Fibroblast of skin of left biceps (primary cell): ENCODE measurements at places on chromosomes 1 and 21.

DNA sequence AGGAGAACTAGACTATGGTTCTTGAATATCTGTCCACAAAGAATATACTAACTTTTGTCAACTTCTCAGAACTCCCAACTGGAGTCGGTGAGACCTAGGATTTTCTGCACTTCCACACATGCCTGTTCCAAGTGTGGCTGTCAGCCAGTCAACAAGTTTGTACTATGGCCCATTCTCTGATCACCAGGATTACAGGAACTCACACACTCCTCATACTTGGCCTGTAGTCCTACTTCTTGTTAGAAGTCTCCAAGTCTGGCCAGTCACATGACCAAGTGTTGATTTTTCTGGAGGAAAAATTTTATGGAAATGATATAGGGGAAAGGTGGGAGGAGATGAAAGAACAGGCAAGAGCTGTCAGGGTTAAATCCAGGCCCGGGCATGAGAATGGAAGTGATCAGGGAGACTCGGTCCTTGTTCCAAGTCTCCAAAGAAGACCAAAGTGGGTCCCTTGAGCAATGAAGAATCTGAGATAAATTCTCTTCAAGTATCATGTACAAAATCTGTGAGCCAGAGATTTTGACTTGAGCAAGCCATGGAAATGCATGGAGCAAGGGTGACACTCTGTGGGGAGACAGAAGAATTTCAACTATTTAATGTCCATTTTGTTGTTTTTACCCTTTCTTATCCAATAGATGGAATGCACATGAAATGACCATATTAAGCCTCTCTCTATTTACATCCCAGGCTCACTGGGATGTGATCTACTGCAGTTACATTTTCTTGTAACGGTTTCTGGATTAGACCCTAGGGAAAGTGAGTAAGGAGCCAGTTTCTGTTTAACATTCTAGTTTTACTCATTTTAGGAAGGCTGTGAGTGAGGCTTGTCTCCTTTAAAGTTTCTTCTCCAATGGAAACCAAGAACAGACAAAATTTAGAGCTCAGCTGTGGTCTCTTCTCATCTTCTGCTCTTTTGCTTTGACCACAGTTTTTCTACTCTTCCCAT lies 320.9 kb downstream of the ASTN1 start:
- DNase-seq: peak; percentile 22

- no peak for DNase-seq
Observed at GRCh38 chr1:229252228-229252984, 18.5 kb upstream of the RAB4A start.

DNA sequence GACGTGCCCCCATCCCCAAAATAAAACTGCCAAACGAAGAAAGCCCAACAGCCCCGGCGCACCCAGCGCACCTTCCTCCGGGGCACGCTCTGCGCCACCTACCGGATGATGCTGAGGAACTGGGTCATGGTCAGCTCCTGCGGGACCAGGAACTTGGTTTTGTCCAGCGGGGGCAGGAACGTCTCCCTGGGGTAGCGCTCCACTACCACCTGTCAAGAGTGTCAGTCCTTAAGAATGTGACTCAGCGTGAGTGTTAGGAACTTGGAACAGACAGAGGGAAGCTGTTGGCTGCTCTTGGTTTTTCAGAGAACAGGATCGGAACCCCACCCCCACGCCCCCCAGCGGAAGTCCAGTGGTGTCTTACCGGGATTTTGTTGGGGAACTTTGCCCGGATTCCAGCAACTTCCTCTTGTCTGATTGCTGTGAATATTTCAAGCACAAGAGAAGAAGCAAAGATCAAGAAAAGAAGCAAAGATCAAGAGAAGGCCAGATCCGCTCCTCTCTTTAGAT lies 431 bp downstream of the MAP1LC3C start:
- peak; percentile 53 for DNase-seq

- DNase-seq: peak; percentile 48
Observed at GRCh38 chr1:74858136-74858535, 125.2 kb downstream of the TYW3 start.

DNA sequence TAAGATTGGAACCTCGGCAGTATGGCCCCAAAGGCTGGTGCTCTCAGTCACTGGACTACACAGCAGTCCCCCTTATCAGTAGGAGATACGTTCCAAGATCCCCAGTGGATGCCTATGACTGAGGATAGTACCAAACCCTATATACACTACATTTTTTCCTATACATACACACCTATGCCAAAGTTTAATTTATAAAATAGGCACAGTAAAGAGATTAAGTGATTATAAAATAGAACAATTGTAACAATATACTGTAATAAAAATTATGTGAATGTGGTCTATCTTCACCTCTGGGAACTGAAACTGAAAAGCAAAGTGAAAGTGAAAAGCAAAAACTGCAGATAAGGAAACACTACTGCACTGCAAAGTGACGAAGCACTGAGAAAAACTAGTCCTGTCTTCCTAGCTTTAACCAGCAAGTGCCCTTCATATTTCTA lies 96.8 kb downstream of the INTS7 start:
- DNase-seq: no peak

- DNase-seq: no peak
Observed at GRCh38 chr1:27481994-27482620, 7.9 kb downstream of the WASF2 start.

DNA sequence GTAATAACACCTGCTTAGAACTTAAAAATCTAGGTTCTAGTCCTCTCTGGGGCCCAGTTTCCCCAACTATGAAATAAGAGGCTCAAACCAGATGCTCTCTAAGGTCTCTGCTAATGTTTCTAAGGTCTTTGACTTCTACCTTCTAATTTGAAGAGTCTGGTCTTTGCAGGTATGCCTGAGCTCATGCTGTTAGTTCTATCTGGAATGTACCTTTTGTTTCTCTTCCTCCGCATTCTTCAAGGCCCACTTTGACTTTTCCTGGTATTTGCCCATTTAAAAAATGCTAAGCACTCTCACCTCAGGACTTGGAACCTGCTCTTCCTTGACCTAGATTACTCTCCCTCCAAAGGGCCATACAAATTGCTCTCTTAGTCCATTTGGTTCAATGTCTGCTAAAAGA lies 13.5 kb downstream of the SLC35D1 start:
- DNase-seq: no peak

DNA sequence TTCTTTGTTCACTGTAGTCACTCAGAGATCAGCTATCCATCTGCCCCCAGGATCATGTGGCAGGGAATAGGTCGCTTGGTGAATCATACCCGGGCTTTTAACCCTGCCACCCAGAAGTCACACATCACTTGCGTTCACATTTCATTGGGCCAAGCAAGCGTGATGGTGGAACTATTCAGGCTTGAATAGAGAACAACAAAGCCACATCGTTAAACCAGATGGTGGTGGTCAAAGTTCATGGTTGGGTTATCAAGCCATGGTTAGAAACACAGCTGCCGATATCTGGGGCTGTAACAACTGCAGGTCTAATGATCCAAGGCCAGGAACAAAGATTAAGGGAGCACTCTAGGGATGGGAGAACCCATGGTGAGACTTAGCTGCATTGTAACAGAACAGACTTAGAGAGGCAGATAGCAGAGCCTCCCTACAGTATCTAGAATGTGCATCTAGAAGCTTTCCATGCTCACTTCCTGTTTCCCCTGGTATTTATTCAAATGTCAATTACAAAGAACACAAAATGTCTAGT lies 40.0 kb upstream of the PTPRC start:
- no peak for DNase-seq

DNA sequence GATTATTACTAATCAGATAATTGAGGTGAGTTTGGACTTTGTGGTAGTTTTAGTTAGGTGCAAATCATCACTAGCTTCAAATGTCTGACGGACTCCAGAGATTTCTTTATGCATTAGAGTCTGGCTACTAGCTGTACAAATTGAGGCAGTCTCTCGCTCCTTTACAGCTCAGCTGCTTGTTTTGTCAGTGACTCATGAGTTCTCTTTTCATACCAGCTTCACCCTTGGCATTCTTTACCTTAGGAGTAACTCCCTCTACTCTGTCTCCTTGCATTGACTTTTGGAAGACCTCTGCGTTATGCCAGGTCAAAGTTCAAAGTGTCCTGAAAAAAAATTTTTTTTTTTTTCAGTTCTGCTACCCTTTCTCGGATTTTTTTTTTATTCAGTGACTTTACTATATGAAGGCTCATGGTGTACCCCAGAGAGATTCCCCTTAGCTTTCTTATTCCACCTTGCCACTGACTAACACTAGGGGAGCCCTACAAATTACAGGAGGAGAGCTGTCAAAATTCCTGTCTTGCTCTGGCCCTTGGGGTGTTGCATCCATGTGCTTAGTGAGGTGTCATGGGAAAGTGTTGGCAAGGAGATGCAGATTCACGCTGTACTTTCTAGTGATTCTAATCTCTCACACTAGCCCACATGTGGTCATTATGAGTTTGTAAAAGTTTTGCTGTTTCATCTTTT lies 576.6 kb downstream of the ADGRL2 start:
- no peak for DNase-seq

- peak; percentile 80 for DNase-seq
Observed at GRCh38 chr1:112957133-112957812, 1.3 kb upstream of the SLC16A1 start.

GRCh38 chr1:6831366-6831765 lies 46.1 kb downstream of the CAMTA1 start:
- no peak for DNase-seq

DNA sequence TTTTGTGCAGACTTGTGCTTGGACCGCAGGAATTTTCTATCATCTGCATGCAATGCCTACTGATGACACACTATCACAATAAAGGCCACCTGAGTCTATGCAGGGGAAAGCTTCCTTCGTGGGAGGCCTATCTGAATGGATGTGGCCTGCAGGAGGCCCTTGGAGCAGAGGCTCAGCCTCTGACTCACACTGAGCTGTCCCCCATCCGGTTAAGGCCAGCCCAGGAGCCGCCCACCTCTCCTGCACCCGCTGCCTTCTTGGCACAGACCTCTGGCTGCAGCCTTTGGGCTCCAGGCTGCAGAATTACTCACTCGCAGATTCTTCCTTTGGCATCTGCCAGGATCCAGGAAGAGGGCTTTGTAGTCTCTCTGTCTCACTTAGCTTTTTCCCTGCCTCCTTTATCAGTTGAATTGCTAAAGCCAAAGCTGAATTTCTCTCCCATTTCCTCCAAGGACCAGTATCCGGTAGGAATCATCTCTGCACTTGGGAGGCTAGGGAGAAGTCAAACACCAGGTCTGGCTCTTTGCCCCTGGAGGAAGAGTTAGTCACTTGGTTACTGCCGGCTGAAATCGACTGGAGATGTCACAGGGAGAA lies 65.1 kb upstream of the JUN start:
- DNase-seq: peak; percentile 94

GRCh38 chr1:109503935-109504334 lies 5.6 kb downstream of the AMIGO1 start:
- no peak for DNase-seq

DNA sequence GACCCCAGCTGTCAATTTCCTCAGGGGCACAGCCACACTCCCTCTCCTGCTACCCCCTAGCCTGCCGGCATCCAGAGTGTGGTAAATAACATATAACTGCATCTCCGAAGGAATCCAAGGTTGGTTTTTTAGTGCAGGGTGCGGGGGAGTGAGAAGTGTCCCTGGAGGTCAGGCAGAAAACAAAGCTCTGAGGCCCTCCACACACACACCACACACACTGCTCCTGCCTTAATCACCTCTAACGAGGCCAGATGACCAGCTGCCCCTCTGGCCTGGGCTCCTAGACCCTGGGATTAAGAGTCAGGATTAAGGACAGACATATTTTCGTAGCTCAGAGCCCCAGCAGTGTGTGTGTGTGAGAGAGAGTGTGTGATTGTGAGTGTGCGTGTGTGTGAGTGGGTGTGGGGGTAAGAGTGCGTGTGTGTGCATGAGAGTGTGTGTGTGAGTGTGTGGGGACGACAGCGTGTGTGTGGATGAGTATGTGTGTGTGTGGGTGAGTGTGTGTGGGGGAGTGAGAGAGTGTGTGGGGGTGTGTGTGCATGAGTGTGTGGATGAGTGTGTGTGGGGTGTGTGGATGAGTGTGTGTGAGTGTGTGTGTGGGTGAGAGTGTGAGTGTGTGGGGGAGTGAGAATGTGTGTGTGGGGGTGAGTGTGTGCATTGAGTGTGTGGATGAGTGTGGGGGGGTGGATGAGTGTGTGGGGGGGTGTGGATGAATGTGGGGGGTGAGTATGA lies 14.6 kb downstream of the SDC3 start:
- no peak for DNase-seq

DNA sequence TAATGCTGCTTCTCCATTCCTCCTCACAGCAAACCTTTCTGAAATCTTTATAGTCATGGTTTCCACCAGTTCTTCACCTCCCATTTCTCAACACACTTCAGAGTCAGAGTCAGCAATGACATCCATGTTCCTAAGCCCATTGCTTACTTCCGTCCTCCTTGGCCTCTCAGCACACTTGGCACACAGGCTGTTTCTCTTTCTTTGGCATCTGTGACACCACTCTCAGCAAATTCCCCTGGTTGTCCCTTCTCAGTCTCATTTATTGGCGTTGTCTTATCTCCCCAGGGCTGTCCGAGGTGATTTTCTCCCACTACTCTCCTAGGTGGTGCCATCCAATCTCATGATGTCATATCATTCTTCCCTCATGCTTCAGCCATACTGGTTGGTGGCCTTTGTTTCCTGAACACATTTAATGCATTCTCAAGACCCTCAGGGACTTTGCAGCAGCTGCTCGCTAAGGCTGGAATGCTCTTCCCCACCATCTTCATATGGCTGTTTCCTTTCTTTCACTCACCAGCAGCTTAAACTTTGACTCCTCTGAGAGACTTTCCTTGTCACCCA lies 3.3 kb upstream of the LGALS8 start:
- no peak for DNase-seq

DNA sequence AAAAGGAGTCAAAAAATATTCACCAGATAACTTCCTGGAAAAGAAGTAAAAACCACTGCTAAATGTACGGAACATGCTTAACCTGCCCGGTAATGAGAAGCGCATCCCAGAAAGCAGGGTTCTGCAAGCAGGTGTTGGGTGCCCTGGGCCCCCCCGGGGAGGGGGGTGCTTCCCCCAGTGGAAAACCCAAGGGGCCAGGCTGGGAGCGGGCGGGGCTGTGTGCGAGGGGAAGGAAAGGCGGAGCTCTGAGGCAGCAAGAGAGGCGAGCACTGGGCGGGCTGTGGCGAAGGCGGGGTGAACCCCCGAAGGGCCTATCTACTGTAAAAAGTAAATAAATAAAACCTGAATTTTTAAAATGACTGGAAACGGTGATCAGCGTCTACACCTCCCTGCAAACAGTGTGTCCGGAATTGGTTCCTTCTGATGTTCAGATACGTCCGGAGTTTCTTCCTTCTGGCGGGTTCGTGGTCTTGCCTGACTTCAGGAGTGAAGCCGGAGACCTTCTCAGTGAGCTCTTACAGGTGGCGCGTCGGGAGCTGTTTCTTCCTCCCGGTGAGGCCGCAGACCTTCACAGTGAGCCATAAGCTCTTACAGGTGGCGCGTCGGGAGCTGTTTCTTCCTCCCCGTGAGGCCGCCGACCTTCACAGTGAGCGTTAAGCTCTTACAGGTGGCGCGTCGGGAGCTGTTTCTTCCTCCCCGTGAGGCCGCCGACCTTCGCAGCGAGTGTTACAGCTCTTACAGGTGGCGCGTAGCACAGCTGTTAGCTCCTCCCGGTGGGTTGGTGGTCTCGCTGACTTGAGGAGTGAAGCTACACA lies 13.4 kb downstream of the FTCD start:
- no peak for DNase-seq

DNA sequence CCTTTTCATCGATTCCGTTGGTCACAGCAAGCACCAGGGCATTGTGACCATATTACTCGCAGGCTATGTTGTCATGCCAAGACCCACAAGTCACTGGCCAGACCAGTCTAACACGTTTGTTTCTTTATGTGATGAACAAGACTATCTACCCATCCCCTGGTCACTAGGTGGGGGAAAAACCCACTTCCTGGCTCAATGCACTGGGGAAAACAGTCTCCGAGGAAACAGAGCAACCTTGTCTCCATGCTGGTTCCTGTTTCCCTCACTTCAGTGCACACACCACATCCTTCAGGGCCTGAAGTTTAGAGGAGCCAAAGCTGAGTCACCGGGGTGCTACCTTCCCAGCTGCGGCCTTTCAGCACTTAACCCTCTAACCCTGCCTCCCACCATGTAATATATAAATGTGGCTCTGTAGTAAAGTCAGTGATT lies 20.9 kb downstream of the ERICH3 start:
- peak; percentile 28 for DNase-seq
